ENCODE measurements at places on chromosomes 16 and 17.

- no peak for DNase-seq
These were observed 111.8 kb upstream of the NUDT7 start for GRCh38 chr16:77610496-77610895.

GRCh38 chr17:41655611-41656111 is 31.3 kb upstream of the KRT17 start:
- DNase-seq = no peak

DNA sequence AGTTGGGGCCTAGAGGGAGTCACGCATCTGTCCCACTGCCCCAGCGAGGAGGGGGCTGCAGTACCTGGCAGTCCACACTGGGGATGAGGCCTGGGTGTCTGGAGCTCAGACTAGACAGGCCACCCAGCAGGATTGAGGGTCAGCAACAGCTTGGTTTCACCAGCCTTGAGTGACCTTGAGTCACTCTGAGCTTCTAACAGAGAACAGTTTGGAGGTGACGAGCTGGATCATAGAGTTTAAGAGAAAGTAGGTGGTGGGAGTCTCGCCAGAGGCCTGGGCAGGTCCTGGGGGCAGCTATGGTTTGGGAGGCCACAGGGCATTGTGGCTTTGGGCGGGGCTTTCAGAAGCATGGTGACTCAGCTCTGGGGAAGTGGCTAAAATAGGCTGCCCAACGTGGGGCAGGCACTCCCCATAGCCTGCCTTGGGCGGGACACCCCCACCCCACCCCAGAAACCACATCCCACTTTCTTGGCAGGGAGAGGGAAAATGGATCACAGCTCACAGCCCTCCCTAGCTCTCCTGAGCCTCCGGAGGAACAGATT is 20.5 kb downstream of the CDC42EP4 start:
- peak; percentile 91 for DNase-seq

DNA sequence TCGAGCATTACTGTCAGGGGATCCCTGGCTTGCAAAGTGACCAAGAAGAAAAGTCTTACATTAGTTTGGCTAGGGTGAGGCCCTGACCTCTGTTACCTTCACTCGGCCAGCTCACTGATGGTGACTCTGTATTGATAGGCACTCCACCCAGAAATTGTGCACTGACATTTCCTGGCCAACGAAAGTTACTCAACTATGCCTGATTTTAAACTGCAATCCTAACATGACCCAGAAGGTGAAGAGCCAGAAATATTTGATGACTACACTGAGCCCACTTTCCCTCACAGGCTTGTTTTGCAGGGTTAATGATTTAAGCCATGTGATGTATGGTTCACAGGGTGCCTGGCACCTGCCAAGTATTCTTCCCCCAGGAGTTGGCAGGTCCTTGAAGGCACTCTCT is 208.2 kb upstream of the MAF start:
- no peak for DNase-seq

GRCh38 chr16:68734782-68735181 is 2.3 kb upstream of the CDH1 start:
- no peak for DNase-seq

DNA sequence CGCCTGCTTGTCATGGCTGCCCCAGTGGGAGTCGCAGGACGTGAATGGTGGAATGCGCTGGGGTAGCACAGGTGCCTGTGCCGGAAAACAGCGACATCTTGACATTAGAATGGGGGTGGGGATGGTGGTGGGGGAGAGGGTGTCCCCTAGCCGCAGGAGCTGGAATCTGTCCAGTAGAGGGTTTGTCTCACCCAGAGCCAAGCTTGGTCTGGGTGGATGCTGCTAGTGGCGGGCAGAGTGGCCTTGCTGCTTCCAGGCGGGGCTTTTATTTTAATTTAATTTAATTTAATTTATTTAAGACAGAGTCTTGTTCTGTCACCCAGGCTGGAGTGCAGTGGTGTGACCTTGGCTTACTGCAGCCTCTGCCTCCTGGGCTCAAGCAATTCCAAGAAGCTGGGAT is 7.7 kb downstream of the BAIAP2 start:
- no peak for DNase-seq

DNA sequence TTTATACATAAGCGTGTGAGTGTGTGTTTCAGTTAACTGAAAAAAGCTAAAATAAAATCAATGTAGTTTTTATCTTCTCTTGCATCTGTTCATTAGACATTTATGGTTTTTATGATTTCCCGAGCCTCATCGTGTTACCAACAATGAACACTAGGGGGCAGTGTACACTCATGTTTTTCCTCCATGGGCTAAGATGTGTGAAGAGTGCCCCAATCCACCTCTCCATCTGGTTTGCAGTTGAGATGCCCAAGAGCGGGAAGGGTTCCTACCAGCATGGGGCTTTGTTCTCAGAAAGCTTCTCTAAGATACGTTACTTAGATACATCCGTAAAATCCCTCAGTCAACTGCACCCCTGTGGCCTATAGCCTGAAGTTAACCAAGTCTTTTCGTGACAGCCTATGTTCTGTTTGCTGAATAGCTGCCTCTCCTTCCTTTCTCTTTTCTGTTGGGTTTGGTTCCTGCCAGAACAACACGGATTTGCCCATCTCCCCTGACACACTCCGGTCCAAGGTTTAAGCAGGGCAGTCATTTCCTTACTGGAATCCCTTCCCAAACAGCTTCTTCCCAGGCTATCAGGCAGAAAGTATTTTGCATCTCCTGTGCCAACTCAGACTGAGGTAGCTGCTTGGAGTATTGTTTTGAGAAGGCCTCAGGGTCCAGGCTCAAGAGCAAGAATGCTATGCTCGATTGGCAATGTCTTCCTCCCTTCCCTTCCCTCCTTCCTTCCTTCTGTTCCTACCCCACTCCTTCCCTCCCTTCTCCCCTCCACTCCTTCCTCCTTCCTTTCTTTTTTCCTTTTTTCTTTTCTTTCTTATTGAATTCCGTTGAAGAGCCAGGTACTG is 12.9 kb upstream of the ELAC2 start:
- peak; percentile 49 for DNase-seq

GRCh38 chr17:64005734-64006167 is 7.6 kb downstream of the PRR29 start:
- no peak for DNase-seq

Measured in hepatic stellate cell (primary cell).